ENCODE measurements at places on chromosomes 1 and 21.

- DNase-seq, result no peak
These were observed 9.4 kb upstream of the OR2M2 start for GRCh38 chr1:248165186-248165585.

- no peak for DNase-seq
These were observed 2.6 kb downstream of the IRF2BP2 start for GRCh38 chr1:234607109-234608024.

DNA sequence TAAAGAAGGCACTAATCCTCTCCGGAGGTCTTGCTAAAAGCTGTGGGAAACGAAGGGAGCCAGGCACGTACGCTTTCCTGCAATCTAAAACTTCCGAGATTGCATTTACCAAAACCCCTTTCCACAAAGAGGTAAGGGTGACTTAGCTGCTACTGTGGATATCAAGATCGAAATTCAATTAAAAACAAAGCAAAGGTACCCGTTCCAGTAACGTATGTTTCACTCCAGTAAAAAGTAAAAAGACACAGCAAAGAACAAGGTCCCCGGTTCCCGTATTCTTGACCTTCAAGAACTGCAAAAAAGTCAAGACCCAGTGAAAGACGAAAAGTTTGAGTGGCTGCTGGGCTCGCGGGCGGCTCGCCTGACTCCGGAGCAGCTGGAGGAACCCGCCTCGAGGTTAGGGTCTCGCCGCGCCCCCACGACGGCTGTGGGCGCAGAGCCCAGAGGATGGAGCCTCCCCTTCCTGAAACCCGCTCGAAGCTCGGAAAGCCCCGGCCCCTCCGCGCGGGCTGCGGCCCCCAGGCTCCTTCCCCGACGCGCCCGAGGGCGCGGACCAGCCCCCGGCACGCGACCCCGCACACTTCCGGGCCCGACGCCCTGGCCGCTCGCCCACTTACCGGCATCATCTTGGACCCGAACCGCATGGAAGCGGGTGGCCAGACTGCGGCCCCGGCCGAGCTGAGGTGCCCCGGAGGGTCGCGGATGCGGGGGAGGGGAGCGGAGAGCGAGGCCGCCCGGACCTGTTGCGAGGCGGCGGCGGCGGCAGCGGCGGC lies 524 bp downstream of the TP53BP2 start:
- peak; percentile 48 for DNase-seq

- no peak for DNase-seq
These were observed 6.8 kb downstream of the TP73 start for GRCh38 chr1:3659093-3659492.

DNA sequence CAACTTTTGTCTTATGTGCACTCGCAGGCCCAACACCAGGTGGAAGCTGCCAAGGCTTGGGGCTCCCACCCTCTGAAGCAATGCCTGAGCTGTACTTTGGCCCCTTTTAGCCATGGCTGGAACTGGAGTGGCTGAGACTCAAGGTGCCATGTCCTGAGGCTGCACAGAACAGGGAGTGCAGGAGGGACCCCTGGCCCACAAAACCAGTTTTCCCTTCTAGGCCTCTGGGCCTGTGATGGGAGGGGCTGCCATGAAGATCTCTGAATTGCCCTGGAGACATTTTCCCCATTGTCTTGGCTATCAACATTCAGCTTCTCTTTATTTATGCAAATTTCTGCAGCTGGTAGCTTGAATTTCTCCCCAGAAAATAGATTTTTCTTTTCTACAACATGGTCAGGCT lies 57.6 kb downstream of the ROR1 start:
- DNase-seq, result no peak

- no peak for DNase-seq
These were observed 10.1 kb downstream of the FMO5 start for GRCh38 chr1:147214842-147215539.

All from activated effector memory CD4-positive, alpha-beta T cell treated with Interleukin-2 at 50 U/mL for 16 hours (primary cell).